ENCODE measurements at places on chromosomes 7 and 10. TPM values are rescaled to one million over a fixed set of nuclear protein-coding genes. Genes with fewer than 3 reads are reported as not detected.

The C10orf62 gene
- total RNA-seq, result not detected

The OR6V1 gene
- total RNA-seq, result not detected

The OR2A1 gene
- not detected for total RNA-seq

DNA sequence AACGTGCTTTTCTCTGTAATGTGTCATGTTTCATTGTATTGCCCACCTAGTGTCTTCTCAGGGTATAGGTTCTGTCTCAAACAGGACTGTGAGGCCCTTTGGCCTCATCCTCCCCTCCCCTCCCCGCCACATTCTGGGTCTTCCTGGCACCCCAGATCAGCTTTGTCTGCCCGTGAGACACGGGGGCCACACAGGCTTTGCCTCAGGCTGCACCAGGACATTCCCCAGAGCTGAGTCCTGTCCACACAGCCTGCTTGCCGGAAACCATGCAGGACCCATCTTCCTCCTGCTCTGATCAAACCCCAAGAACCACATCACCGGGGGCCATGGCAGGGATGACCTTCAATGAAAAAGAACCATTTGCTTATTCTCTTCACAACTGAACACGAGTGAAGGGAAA is 18.6 kb downstream of the MAT1A start:
- DNase-seq, result no peak

DNA sequence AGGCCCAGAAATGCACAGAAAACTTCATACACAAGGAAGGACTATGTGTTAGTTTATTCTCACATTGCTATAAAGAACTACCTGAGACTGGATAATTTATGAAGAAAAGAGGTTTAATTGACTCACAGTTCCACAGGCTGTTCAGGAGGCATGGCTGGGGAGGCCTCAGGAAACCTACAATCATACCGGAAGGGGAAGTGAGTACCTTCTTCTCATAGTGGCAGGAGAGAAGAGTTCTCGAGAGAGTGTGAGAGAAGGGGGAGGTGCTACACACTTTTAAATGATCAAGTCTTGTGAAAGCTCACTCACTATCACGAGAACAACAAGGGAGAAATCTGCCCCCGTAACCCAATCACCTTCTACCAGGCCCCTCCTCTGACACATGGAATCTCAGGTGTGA is 16.8 kb upstream of the RAMP3 start:
- DNase-seq, result no peak

GRCh38 chr7:70590126-70590854 is 541.7 kb upstream of the GALNT17 start:
- no peak for DNase-seq

The CFAP69 gene
- 1.8 TPM for total RNA-seq

The CDH23 gene
- total RNA-seq, result 5.9 TPM

- no peak for DNase-seq
Observed at GRCh38 chr10:2077231-2077630, 339.9 kb upstream of the ADARB2 start.

DNA sequence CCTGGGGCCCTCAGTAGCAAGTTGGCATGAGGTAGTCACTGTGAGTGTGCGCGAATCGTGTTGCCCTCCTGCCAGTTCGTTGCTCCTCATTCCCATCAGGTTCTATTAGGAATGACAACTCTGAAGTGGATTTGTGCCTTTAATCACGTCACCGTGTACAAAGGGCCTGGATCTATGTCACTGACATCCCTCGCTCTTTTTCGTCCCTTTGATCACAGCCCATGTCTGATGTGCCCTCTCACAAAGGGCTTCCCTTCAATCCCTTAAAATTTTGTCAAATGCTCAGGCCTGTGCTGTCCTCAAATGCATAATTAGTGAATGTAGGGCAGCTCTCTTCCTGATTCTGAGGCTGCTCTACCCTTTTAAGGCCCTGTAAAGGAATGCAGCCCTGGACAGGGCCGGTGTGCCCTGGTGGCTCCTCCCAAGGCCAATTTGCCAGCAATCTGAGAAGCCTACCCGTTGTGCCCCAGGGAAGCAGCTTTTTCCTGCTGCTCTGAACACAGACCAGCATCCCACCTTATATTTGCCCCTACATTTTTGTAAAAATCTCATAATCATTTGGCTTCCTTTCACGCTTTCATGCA is 93.6 kb downstream of the TMEM178B start:
- DNase-seq, result no peak

GRCh38 chr7:144854839-144855424 is 19.1 kb upstream of the TPK1 start:
- DNase-seq, result no peak

- DNase-seq, result no peak
Observed at GRCh38 chr10:85624511-85624910, 742.1 kb downstream of the GRID1 start.

DNA sequence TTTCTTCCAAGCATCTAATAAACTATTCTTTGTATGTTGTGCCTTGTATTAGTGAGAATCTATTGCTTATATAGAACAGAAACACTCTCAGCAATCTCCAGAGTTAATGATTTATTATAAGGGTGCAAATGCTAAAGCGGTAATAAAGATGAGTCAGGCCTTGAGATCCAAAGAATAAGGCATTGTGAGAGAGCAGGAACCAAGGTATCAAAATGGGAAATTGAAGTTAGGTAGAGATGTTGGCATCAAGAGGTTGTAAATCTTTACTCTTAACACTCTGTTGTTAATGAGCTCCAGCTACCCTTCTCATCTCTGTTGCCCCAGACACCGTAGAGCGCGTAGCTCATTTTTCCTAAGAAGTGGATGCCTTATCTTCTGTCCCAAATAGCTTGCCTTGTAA is 375.2 kb downstream of the ARL4A start:
- DNase-seq, result no peak

The FLNC gene
- 27.3 TPM for total RNA-seq

GRCh38 chr10:7811000-7811399 is 7.3 kb upstream of the TAF3 start:
- no peak for DNase-seq

DNA sequence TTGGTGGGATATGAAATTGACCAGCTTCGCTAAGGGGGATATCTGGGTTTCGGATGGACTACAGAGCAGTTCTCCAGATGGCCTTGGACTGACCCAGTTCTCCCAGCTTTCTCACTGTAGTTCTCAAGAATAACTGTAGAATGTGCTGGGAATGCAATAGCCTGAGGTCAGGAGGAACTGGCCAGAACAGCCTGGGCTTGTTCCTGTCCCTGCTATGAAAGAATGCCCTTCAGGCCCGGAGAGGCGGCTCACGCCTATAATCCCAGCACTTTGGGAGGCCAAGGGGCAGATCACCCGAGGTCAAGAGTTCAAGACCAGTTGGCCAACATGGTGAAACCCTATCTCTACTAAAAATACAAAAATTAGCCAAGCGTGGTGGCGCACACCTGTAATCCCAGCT is 12.3 kb upstream of the TSPAN14 start:
- no peak for DNase-seq

DNA sequence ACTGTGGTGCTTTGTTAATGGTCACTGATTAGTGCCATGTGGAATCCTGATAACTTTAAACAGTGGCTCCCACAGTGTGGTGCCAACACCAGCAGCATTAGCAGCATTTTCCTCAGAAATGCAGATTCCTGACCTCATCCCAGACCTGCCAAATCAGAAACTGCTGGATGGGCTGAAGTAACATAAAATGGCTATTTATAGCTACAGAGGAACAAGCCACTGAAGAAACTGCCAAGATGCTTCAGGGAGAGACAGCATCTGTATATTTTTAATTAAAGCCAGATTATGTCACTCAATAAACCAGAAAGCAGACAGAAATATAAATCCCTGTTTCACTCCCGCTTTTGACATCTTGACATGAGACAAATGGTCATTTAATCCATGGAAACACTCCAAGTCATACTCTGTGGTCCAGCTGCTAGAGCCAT is 178.5 kb downstream of the AMPH start:
- DNase-seq, result no peak

- DNase-seq, result no peak
Observed at GRCh38 chr7:36045326-36045725, 107.7 kb upstream of the EEPD1 start.

DNA sequence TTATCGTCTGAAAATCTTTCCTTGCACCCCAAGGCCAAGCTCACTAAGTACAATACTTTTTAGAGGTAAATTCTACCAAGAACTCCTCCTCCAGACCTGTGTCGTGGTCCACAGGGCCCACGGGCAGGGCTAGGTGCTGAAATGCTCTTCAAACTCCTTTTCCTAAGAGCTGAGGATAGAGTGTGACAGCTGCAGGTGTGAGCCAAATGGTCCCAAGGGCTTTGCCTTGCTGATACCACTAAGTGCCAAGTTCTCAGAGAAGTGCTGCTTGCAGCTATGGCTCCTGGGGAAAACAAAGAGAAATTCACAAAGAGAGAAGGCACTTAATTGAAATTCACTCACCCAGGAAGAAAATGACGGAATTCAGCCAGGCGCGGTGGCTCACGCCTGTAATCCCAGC is 868.9 kb upstream of the AUTS2 start:
- no peak for DNase-seq

The ITGB8 gene
- total RNA-seq, result 23.5 TPM

DNA sequence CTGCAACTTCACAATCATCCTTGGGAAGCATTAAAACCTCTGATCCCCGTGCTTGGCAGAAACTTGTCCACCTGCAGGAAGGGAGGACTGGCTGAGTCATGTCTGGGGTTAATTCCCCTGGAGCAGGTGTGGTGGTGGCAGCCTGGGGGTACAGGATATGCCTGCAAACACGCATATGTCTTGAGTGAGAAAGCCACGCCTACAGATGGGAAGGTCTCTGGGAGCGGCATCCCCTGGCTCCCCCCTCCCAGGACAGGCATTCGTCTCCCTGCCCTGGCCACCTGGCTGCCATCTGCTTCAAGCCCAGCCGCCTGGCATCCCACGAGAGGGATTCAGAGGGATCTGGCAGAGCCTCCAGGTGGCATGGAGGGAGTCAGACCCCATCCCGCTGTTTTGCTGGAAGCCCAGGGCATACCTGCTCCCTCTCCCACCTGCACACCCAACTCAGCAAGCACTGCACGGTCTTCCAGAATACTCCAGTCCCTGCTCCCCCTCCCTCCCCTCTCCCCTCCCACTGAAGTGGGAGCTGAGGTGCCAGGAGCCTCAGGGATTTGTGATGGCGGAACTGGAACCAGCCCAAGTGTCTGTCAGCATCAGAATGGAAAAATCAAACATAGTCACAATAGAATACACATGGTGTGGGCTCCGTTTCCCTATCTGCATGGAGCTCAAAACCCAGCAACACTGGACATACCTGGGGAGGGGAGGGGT is 61.0 kb downstream of the CAMK2B start:
- no peak for DNase-seq

The PCDH15 gene
- total RNA-seq, result not detected

DNA sequence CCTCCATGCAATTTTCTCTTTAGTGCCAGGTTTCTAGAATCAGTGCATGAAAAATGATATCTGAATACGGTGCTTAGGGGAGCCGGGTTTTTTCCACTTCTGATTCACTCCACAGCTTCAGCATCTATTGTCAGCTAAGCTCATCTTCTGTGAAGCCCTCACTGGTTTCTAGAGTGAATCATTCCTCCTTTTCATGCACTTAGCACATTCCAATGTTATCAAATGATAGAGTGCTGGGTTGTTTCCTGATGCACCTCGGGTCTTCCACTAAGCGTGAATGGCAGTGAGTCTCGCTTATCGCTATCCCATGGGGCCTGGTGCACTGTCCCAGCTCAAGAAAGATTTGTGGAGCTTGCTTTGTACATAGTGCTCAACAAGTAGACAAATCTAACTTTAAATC is 170.9 kb upstream of the RHEB start:
- DNase-seq, result no peak

The ZYX gene
- 76.3 TPM for total RNA-seq

DNA sequence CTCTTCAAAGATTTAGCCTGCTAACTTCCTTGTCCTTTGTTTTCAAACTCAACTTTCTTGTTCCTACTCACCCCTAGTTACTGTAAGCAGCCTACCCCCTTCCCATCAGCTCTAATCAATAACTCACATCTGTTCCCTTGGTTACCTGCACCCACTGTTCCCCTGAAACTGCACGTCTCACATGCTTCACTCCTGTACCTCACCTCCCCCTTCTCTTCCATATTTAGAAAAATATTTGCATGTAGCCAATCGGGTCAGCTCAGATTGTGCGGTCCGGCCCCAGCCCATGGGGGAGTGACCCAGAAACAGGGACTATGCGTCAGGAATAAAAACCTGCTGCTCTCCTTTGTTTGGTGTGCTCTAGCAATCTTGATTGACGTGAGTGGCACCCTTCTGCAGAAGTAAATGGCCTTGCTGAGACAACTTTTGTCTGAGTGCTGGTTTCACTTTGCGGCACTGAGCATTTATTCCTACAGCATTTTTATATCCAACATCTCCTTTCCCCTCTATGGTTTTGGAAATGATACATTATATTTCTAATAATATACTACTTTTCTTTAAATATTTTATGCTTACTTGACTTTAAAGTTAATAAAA is 21.1 kb upstream of the FAM221A start:
- no peak for DNase-seq

- DNase-seq, result no peak
Observed at GRCh38 chr10:103062854-103063590, 130.1 kb downstream of the NT5C2 start.

DNA sequence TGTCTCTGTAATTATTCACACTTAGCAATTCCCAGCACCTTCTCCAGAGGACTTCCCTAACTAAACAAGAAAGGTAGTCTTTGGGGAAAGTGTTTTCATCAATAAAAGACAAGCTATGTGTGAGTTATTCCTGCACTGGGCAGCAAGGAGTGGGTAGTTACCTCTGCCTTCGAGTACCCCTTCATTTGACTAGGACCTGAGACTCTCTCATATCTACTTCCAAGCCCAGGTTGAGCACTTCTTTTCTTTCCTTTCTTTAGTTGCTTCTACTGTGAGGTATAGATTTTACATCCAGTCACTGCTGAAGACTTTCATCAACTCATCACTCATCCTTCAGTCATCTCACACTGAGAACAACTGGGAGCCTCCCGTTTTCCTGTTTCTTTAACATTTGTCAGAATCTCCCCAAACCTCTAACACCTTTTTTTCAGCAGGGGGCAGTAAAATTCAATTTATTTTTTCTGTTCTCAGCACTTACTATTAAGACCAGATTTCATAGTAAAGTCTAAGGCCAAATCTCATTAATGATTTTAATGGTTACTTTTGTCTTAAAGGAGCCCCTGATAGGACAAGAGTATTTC is 80.1 kb upstream of the PRSS1 start:
- DNase-seq, result no peak

DNA sequence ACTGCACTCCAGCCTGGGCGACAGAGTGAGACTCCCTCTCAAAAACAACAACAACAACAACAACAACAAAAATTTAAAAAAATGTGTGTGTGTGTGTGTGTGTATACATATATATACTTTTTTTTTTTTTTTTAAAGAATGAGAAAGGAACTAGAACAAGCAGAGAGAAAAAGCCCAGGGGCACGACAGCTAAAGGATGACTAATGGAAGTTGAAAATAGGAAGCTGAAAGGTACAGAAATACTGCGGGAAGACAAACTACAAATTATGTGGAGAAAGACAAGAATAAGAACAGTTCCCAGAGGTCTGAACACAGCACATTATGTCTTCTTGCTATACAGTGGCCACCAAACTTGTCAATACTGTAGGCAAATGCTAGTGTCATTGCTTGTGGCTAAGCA is 141.9 kb upstream of the PRSS1 start:
- no peak for DNase-seq

- DNase-seq, result no peak
Observed at GRCh38 chr10:77921395-77921794, 5.2 kb downstream of the DLG5 start.

The PRRT4 gene
- total RNA-seq, result 1.8 TPM

Measured in esophagus squamous epithelium (tissue), 5 donors.